A549 treated with GW870086 at 1 μM for 4 hours (cell line): ENCODE measurements at places on chromosomes 1 and 21. TPM values are rescaled to one million over a fixed set of nuclear protein-coding genes. Genes with fewer than 3 reads are reported as not detected.

The INAVA gene
- total RNA-seq: 43.6 to 60.0 TPM (median 49.4 TPM) in 5 replicates

The NBPF4 gene
- 0.05 to 0.14 TPM (median 0.14 TPM) in 3 of 5 replicates, not detected in the others for total RNA-seq

The DNAH14 gene
- 11.0 to 15.0 TPM (median 14.3 TPM) in 5 replicates for total RNA-seq

The TMEM269 gene
- total RNA-seq: 0.05 to 0.13 TPM (median 0.08 TPM) in 5 replicates

The LINGO4 gene
- total RNA-seq: not detected in 5 replicates

The KIFAP3 gene
- total RNA-seq: 9.7 to 13.4 TPM (median 12.8 TPM) in 5 replicates
